NCI-H187 treated with DMSO at 0.1 percent for 48 hours (cell line): ENCODE measurements at places on chromosomes 3 and 15.

DNA sequence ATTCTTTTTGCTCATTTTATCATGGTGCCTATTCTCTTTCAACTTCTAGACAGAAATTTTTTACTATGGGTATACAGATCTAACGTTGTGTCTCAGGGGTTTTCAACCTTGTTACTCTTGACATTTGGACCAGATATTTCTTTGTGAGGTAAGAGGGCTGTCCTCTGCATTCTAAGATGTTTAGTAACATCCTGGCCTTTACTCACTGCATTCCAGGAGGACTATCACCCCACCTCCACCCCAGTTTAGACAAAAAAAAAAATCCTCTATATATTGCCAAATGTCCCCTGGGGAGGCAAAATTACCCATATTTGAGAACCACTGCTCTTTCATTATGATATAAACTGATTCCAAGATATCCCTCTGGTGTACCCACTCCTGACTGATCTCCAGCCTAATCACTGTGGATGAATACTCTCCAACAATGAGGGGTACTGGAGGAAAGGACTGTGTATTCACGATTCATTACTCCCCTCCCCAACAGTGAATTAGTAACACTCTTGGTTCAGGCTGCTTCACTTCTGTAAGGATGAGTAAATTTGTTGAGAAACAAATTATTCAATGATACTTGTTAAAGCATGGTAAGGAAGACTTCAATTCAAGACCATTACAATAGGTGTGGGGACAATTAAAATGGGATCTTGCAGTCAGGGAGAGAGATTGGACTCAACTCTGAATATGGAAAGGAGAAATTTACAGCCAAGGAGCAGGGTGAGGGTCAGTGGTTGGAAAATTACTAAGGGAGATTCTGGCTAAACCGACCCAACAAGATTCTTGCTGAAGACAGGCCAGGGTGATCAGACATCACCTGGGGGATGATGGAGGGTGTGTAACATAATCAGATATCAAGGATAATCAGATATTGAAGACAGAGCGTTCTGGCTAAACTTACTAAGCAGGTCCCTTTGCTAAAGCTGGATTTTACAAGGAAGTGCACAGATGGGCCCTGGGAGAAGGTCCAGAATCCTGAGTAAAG is 123.8 kb upstream of the DAZL start:
- DNase-seq: no peak

DNA sequence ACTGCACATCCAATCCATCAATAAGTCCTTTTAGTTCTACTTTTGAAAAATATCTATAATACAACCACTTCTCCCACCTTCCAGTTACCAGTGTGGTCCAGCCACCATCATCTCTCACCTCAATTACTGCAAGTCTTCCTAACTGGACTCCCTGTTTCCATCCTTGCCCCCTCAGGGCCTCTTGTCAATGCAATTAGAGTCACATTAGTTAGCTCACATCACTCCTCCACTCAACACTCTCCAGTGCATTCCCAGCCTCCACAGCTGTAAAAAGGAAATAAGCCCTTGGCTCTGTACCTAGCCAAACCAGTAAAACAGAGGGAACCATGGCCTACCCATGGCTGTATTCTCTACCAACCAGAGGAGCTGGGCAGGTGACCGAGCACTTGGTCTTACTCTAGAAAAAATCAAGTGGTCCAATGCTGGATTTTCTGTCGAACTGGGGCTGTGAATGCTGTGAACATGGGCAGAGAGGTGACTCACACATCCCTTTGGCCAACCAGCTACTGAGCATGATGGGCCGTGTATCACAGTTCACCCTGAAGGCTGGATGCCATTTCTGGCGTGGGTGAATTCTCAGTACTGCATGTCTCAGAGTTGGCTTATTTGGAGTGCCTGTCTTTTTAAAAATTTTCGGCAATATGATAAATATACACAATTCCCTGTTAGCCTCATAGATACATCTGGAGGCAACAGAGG is 62.5 kb upstream of the C15orf61 start:
- no peak for DNase-seq

- DNase-seq: no peak
These were observed 48.0 kb upstream of the CBLB start for GRCh38 chr3:105916767-105917166.

DNA sequence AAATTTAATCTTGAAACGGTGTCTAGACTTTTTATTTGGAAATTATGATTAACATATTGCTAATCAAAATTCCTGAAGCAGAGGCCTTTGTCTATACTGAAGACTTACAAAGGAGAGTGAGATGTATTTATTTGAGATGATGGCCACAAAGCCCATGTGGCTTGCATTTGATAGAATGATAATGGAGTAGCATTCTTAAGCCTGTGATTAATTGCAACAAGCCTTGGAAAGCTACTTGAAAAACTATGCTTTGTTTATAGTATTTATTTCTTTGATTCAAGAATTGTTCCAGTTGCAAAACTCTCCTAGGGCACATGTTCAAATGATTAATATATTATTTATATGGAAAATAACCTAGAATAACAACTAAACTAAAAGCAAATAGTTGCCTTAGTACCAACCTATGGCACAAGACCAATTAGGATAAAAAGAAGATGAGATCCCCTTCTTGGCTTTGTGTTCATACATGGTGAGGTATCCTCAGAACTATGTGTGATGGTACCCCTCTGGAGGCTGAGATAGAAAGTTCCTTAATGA is 244.1 kb upstream of the TBL1XR1 start:
- no peak for DNase-seq

DNA sequence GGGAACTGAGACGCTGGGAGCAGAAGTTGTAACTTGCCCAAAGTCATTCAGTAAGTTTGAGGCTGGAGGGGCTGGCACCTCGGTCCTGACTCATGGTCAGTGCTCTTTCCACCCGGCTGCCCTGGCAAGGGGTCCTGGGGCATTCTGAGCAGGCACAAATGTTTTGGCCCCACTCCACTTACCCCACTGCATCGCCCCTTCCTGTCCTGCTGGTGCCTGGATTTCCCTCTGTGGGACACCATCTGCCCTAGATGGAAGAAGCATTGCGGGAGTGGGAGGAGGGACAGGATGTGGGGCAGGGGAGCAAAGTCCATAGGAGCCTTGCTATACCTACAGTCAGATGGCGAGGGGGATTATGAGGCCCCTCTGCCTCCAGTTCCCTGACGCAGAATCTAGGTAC is 4.5 kb downstream of the CORO2B start:
- DNase-seq: no peak

DNA sequence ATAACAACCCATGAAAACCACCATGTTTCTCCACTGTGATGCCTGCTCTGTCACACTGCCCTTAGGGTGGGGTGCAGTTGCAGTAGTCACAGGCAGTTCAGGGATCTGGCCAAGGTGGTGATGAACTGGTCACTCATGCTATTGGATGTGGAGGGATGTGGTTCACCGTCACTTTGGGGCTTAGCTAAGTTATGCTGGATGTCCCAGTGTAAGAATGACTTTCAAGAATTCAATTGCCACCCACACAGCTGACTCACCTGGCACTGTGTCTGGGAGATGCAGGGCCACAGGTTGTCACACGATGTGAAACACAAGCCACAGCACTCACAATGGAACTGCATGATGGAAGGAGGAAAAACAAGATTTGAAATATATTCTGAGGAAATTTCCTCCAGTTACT is 146.1 kb upstream of the CTNNB1 start:
- no peak for DNase-seq

DNA sequence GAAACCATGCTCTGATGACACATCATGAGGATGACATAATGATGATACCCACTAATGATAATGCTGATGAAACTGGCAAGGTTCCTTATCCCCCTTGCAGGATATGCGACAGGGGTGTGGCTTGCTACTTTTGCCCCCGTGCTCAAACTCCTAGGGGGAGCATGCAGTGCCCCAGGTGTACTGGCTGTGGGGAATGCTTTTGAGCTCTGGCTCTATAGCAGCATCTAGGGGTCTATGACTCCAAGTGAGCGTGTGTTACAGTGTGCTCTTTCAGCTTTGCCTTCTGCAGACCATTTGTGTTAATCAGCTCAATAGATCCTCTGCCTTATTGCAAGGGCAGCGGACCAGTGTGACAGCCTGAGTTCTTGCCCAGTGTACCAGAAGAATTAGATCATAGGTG is 1239.5 kb downstream of the SI start:
- no peak for DNase-seq

DNA sequence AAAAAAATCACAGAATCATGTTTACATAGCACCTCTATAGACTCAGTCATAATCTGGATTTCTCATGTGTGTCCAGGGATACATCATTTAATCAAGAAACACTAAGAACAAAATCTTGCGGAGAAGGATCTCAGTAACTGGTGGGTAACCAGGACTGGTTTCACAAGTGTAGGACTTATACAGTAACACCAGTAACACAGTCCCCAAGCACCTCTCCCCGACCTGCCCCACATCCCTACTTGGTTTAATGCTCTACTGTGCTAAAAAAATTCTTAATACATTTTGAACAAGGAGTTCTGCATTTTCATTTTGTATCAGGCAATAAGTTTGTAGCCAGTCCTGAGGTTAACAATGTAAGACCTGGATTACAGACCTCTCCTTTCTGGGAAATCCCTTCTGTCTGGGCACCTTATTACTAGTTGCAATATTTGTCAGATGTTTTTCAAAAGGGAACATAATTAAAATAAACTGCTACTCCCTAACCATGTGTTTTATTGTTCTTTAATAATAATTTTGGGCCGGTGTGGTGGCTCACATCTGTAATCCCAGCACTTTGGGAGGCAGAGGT is 57.6 kb upstream of the BBX start:
- no peak for DNase-seq

DNA sequence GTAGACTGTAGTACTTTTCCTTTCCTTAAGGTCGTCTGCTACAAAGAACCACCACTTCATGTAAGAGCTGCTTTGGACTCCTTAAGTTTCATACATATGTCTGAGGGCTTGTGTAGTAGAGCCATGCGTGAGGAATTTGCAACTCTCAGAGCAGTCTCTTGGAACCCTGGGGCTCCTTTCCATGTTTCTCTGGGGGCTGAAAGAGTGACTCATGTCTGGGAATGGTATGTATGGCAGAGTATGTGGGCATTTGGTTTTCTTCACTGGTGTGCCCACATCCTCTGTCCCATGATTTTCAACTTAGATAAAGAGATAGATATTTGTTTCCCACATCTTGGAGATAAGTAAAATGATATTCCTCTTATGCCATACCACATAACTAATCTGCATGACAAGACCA is 20.6 kb upstream of the RBM5 start:
- no peak for DNase-seq

DNA sequence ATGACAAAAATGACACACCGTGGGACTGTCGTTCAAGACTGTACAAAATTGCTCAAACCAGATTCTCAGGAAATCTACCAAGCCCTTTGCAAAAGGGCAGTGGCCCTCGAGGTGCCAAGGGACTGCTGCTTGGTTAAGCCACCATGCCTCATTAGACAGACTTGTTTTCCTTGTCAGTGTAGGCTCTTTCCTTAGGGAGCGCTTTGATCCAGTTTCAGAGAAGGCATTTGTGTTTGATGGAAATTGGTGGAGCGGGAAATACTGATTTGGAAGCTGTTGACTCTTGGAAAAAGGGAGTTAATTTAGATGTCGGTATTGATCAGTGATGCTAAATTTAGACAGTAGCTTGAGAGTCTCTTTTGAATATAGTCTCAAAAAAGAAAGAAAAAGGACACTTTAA is 304.3 kb upstream of the UMPS start:
- DNase-seq: no peak
